ENCODE measurements at places on chromosomes 13 and 19.
A peak's percentile ranks its signal among the peaks of the same experiment; 100 is the strongest.

DNA sequence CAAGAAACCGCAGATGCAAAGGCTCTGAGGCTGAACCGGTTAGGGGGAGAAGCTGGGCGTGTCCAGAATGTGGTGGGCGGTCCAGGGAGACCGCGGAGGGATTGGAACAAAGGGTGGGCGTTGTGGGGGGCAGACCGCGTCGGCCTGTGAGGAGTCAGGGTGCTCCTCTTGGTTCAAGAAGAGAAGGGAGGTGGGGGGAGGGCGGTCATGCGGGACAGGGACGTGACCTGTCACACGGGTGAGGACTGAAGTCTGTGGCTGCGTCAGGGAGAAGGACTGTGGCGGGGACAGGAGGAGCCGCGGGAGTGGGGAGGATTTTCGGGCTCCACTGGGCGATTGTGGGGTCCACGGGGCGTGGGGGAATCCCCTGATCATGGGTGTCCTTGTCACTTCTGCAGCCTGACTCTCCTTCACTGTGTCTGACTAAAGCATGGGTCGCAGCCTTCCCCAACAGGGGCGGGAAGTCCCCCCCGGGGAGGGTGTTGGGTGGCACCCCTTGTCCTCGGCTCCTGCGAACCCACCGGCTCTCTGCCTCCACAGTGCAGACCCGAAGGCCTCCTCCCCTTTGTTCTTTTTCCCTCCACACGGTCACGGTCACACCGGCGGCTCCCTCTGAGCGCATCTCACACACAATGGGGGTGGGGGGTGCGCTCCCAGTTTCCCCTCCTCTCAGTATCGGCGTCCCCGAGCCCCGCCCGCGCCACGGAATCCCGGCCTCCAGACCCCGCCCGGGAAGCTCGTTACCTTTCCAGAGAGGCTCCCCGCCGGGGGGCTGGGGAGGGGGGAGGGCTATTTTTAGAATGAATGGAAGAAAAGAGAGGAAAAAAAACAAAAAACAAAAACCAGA lies 16.4 kb upstream of the KCNN1 start:
- DNase-seq = peak; percentile 19

- DNase-seq = no peak
These were observed 75.5 kb downstream of the ALOX5AP start for GRCh38 chr13:30810801-30811200.

DNA sequence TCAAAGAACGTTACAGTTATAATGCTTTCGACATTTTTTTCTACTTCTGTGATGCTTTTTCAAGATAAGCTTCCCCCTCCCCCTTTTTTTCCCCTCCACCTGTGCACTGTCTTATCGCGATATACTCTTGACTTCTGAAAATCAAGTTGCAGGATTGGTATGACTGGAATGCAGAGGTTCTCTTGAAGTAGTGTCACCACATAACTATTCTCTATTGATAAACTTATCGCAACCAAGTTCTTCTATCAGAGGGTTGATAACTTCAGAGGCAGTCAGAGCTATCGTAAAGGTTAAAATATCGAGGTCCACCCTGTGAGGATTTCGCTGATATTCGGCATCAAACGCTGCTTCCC lies 820 bp downstream of the EID2 start:
- no peak for DNase-seq

GRCh38 chr19:55058781-55059610 lies 4.0 kb downstream of the RDH13 start:
- DNase-seq = no peak

DNA sequence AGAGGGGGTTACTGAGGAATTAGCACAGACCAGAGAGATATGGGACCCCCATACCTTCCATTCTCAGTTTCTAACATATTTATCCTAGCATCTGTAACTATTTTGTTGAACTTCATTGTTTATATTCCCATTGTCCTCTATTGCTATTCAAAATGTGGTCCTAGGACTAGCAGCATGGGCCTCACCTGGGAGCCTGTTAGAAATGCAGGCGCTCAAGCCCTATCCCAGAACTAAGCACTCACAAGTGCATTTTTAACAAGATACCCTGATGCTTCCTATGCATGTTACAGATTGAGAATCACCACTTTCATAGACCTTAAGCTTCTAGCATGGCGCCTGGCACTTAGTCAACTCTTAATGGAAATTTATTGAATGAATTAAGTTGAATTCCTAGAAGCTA lies 58.3 kb upstream of the TDRD3 start:
- no peak for DNase-seq

DNA sequence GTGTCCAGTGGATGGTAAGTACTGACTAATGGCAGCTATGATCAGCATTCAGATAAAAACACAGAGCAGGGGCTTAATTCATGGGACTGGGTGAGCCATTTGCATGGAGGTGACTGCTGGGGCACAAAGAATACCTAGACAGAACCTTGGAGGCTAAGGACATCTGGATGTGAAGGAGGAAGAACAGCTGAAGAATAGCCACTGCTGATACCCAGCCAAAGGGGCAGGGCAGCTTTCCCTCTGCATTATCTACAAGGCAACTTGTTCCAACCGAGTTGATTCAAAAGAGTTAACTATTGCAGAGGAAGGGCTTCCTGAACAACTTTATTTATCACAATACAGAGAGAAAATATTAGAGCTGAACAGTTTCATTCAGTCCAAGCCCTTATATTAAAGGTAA lies 13.1 kb upstream of the THSD1 start:
- no peak for DNase-seq

DNA sequence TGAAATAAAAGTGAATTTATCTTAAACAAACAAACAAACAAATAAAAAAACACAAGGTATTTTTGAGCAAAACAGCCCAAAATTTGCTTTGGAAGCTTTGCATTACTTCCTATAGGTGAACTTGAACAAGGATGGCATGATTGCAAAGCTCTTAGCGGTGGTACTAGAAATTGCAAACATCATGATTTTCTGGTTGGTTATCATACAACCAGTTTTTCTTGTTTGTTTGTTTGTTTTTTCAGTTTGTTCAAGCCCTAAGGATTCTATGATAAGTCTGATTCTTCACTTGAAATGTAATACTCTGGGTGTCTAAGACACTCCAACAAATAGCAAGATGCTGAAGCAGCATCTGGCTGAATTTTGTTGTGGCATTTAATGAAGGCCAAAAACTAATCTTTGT lies 15.9 kb downstream of the DCLK1 start:
- no peak for DNase-seq

GRCh38 chr19:1893791-1894190 lies 8.5 kb upstream of the ABHD17A start:
- DNase-seq = no peak

DNA sequence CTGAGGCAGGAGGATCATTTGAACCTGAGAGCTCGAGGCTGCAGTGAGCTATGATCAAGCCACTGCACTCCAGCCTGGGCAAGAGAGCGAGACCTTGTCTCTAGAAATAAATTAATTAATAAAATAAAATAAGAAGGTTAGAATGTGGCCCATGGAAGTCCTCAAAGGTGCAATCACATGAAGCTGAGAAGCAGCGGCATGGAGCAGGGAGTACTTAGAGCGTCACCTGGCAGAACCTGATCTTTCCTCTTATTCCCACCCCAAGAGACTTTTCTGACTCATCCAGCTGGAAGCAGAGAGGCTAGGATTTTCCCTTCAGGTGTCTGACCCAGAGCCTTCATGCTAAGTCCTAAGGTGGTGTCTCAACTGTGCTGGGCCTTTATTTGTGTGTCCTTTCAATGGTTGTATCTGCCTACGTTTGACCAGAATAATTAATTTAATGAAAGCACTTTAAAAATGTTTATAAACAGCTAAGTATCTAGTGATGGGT lies 8.9 kb upstream of the MRPS31 start:
- DNase-seq = no peak

DNA sequence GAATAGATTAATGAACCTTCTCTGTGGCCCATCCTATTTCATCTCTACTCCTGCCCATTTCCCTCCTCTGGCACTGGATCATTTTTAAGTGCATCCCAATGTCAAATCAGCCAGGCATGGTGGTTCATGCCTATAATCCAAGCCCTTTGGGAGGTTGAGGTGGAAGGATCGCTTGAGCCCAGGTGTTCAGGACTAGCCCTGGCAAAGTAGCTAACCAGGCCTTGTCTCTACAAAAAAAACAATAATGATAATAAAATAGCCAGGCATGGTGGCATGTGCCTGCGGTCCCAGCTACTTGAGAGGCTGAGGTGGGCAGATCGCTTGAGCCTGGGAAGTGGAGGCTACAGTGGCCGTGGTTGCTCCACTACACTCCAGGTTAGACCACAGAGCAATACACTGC lies 517.0 kb downstream of the MYO16 start:
- DNase-seq = no peak

DNA sequence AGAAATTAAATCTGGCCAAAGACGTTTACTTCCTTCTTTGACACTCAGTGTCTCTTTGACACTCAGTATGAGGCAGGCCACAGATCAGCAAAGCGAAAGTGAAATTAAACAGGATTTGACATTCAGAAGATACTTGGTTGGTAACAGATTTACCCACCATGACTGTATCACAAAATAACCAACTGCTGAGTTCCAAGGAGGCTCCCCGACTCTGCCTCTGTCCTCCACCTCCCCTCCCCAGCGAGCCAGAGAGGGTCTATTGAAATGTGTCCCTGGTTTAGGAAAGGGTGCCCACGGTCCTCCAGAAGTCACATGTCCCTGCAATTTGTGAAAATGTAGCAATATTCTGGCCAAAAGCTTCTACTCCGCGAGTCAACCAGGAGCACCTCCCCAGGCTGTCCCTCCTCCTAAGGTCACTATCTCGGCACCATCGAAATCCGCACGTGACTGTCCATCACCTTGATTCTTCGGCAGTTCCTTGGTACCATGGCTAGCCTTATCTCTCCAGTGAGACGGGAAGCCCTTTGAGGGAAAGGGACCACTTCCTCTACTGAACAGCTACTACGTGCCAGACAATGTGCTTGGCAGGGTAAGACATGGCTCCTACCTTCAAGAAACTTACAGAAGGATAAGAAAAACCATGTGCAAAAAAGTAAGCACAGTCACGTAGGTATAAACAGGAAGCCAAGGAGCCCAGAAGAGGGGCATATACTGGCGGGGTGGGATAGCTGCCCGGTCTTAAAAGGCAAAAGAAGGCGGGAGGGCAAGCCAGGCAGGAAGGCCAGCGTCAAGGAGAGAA lies 1.5 kb downstream of the N4BP2L1 start:
- no peak for DNase-seq

DNA sequence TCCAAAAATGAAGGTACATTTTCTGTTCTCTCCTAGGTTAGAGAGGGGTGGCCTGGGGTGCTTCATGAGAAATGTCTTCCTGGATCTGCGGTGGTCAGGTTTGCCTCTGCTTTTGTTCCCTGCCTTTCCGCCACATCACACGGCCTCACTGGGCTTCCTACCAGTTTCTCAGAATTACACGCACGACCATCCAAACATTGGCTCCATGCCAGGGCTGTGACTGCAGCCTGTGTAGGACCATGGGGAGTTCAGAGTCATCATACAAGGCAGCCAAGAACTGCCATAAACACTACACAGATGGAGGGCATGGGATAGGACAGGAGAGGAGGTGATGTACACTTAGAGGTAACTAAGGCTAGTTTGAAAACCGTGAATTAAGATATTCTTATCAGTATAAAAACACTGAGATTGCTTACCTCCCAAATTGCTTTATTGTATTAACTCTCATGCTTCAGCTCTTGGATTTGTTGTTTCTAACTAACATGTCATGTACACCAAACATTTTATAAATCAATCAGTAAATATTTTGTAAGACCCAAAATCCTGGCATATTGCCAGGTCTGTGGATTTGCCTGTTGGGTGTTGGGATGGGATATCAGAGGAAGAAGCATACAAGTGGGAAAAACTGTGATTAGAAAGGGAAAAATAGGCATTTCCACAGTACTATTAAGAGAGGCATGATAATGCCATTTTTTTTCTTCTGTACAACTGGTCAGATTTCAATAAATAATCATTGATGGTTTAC lies 45.2 kb downstream of the CDADC1 start:
- DNase-seq = no peak

DNA sequence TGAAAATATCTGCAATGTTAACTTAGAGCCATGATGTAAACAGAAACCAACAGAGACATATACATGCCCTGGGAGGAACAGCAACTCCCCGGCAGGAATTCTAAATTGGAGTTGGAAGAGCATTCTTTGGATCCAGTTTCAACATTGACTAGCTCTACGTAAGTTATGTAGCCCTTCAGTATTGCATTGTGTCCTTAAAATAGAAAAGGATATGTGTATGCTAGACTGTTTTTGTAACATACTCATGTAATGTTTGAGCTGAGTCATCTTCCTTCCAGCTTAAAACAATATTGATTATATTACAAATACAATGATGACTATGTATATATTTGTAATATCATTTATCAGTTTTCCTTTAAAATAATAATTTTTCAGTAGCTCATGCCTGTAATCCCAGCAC lies 1422.2 kb upstream of the PCDH20 start:
- DNase-seq = no peak

DNA sequence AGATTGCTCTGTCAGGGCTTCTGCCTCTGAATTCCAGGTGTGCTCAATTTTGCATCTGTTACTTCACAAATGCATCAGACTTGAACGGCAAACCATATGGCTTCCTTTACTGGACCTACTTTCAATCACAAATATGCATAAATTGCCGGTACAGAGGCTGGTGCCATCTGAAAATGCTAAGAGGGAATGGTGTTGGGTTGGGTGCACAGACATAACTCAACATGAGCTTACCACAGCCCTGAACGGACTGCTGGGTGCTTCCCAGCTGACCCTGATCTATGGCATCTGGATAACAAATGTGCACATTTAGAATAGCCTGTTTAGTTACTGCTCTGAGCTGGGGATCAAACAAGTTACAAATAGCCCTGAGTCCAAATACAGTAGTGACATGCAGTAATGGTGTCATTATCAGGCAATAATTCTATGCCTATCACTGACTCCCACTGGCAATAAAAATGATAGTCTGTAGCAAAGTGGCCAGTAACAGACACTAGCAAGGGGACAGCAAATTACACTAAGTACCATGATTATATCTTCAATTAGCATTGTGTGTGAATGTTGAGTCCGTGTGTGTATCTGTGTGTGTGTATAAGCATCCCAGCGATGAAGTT lies 927.3 kb downstream of the DIAPH3 start:
- DNase-seq = no peak

GRCh38 chr19:1911995-1912394 lies 6.8 kb downstream of the ADAT3 start:
- no peak for DNase-seq

GRCh38 chr19:31863122-31863521 lies 482.3 kb upstream of the ZNF507 start:
- DNase-seq = no peak

DNA sequence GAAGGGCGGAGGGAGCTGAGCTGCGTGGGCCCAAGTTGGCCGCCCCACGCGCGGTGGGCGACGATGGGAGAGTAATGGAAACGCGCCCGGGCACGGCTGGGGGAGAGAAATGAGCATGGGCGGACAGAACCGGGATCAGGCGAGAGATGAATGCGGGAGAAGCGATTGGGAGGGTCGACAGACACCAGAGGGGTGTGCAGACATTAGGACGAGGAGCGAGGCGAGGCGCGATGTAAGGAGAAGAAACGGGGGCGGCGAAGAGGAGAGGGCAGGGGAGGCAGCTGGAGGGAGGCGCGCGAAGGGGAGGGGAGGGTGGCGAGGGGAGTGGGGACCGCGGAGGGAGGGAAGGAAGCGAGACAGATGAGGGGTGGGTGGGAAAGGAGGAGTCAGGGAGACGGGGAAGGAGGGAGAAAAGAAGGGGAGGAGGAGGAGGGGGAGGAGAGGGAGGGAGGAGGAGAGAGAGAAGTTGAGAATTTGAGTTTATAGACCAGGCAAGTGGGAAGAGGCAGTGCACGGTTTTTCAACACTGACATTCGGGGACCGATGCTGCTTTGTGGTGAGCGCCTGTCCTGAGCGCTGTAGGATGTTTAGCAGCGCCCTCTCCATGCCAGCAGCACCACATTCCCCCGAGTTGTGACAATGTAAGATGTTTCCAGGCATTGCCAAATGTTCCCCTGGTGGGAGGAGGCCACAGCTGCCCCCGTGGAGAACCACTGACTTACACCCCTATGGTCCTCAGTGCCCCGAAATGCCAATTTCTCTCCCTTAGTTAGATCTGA lies at the start of gene SHISA7:
Gene SHISA7, minus strand, starts transcription at position 256 of the 779 bp plus-strand sequence. CDS start 437 bp downstream, outside the sequence.
- no peak for DNase-seq
